ENCODE measurements at places on chromosomes 1 and 21.

GRCh38 chr1:163203561-163203960 lies 845 bp upstream of the RGS5 start:
- DNase-seq = no peak

DNA sequence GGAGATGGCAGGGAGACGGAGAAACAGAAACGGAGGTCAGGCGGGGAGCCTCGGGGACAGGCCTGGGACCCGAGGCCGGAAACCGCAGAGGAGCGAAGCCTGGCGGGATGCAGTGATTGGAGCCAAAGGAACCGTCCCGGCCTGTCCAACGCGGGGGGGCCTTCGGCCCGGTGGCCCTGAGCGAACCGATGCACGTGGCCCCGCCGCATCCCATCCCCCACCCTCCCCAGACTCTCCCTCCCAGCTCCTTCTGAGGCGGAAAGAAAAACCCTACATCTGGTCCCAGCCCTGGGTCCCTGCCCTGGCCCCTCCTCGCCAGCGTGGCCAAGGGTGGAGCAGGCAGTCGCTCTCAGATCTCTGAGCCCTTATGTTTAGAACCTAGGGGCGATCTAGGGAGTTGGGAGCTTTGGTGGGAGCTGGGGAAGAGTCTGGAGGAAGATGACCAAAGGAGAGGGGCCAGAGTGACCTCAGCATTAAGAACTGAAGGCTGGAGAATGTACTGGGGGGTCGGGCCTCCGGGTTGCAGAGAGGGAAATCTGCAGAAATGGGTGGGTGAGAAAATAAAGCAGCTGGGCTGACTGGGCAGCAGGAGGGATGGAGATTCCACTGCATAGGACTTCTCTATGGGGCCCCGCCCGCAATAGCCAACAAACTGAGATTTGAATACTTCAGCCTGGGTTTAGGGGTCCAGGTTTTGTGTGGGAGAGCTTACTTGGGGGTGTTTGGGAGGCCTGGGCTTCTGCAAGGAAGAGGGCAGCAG lies 1.5 kb upstream of the CRABP2 start:
- no peak for DNase-seq

GRCh38 chr21:34337741-34338140 lies 26.1 kb upstream of the KCNE2 start:
- no peak for DNase-seq

DNA sequence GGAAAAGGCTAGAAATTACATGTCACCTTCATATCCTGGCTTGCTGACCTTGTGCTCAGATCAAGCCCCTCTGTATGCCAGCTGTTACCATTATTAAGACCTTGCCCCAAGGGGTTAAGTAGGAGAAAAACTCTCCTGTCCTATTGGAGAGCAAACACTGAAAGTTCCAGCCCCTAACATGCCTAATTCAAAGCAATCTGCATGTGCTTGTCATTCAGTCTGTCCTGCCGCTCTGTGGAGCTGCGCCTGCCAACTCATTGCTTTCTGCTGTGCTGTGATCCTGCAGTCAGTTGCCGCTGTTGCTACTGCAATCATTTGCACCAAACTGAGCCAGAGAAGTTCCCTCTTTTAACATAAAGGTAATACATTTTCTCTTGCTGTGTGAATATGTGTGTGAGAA lies 113.4 kb downstream of the DISP1 start:
- DNase-seq = peak; percentile 40

- no peak for DNase-seq
Observed at GRCh38 chr1:224196813-224197600, 14.0 kb downstream of the DEGS1 start.

DNA sequence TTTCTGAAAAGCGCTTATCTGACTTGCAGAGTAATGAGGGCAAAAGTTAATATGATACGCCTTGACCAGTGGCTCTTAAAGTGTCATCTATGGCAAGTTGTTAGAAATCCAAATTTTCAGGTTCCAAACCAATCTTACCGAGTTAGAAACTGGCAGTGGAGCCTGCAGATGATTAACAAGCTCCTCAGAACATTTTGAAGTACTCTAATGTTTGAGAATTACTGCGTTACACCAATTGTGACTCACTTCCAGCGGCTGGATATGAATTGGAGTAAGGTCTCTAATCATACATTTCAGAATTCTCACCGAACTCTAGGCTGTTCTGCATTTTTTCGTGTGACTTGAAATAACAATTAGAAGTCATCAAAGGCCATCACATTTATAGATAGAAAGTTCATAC lies 73.5 kb upstream of the TMPRSS15 start:
- DNase-seq = no peak

DNA sequence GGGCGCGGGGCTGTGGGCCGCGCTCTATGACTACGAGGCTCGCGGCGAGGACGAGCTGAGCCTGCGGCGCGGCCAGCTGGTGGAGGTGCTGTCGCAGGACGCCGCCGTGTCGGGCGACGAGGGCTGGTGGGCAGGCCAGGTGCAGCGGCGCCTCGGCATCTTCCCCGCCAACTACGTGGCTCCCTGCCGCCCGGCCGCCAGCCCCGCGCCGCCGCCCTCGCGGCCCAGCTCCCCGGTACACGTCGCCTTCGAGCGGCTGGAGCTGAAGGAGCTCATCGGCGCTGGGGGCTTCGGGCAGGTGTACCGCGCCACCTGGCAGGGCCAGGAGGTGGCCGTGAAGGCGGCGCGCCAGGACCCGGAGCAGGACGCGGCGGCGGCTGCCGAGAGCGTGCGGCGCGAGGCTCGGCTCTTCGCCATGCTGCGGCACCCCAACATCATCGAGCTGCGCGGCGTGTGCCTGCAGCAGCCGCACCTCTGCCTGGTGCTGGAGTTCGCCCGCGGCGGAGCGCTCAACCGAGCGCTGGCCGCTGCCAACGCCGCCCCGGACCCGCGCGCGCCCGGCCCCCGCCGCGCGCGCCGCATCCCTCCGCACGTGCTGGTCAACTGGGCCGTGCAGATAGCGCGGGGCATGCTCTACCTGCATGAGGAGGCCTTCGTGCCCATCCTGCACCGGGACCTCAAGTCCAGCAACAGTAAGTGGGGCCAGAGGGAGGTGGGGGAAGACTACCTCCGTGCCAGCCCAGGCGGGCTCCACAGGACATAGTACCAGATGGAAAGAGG lies 808 bp downstream of the MAP3K21 start:
- no peak for DNase-seq

DNA sequence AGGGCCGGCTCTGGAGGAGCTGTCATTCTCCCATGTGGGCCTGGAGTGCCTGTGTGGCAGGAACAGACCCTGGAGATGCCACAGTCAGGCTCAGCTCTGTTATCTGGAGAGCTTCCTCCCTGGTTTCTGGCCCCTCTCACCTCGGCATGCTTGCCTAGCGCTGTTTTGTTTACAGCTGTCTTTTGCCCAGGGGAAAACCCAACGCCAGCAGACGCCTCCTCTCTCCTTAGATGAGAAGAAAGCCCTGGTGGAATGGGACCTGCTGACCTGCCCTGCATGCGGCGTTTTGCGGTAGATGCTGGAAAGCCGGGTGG lies 104.9 kb downstream of the CRYAA start:
- no peak for DNase-seq

- no peak for DNase-seq
Observed at GRCh38 chr1:38052750-38053415, 6.3 kb upstream of the POU3F1 start.

DNA sequence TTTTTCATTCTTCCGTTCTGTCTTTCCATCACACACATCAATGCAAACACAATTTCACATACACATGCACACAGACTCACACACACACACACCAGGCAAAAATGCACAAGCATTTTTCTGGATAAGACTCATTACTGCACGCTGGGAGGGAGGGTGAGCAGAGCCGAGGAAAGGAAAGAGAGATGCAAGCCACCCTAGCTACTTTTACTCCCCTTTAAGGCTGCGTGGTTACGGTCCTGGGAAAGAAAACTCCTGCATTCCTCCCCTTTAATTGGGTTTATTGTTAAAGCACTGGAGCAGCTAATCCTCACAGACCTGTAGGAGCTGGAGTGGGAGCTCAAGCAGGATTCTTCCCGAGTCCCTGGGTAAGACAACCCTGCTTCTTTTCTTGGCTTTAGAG lies at the start of gene CAMK1G:
CAMK1G (plus strand) TSS at position 307 of the 400 bp plus-strand sequence. CDS start 11,270 bp downstream, outside the sequence.
- peak; percentile 5 for DNase-seq

GRCh38 chr1:112793631-112794565 lies 78.8 kb upstream of the PPM1J start:
- no peak for DNase-seq

DNA sequence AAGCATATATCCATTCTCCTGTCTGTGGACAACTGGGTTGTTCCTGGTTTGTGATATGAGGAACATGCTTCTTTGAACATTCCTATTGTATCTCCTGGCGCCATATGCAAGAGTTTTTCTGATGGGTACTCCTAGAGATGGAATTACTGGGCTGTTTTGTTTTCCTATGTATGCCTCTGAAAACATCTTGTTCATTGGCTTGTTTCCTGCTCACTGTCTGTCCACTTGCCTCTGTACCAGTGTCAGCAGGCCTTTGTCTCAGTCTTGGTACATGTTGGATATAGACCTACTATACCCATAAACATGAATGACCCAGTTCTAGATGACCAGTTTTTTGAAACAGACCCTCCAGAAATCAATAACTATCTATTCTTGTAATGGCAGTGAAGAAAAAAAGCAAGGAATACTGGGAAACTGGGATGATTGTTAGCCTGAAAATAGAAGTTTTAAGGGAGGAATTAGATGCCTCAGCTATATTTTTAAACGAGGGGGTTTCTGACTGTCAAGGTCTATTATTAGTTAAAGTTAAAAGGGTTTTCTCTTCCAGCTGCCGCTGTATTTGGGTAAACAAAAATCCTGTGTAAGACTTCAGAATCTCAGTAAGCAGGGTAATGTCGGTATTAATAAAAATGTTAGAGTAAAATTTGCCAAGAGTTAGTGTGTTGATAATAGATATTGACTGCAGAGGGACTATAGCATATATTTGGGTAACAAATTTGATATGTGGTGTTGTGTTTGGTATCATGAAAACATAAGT lies 103.6 kb downstream of the RYR2 start:
- no peak for DNase-seq

DNA sequence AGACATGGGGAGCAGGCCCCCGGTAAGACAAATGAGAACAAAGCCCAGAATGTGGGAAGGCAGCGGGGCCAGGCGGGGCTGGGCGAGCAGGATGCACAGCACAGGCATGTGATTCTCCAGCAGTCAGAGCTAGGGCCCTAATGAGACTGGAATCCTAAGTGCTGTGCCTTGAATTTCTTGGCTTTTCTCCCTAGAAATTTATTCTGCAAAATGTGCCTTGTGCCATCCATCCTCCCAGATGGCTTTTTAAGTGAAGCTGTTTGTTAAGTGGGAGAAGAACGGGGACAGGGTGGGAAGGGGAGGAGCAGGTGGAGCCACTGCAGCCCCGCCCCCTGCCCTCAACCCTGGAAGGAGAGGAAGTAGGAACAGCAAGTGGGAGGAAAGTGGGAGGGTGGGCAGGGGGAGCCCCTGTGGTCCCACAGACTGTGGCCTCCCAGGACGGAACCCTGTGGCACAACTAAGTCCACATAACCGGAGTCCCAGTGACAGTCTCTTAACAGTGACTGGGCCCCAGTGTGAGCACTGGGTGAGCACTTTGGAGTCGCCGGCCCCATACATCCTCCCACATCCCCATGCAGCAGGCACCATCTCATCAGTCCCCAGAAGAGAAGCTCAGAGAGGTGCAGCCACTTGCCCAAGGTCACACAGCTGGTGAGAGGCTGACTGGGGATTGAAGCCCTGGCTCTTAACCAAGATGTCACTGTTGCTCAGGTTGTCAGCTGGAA lies 216.9 kb downstream of the MATN1 start:
- DNase-seq = no peak

- no peak for DNase-seq
Observed at GRCh38 chr21:34122047-34122446, 48.7 kb downstream of the MRPS6 start.

DNA sequence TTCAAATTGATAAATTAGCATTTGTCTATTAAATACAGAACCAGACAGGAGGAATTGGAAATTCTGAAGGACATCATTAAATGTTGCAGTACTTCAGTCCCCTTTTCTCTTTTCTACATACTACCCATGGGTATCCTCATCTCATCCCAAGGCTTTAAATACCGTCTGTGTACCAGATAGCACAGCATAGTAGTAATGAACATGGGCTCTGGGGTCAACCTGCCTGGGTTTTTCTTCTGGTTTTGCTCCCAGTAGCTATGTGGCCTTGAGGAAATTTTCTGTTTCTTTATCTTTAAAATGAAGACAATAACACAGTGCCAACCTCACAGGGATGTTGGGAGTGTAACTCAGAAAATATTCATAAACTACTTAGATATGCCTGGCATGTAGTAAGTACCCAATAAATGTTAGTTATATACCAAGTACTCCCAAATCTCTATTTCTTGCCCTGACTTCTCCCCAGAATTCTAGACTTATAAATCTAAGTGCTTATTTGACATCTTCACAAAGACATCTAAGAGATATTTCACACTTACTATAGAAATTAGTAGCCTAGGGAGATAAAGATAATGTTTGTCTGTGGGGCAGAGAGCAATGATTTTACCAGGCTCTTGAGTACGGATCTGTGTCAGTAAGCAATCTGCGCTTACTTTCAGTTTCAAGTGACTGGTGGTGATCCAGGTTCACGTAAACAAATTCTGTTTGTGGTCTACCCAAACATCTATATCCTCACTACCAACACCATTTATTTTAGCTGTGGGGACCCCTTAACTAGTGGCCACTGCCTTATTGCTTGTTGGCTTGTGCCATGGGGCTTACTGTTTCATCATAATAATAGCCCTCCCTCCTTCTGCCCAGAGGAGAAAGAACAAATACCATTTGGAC lies 37.3 kb downstream of the VANGL2 start:
- DNase-seq = no peak

DNA sequence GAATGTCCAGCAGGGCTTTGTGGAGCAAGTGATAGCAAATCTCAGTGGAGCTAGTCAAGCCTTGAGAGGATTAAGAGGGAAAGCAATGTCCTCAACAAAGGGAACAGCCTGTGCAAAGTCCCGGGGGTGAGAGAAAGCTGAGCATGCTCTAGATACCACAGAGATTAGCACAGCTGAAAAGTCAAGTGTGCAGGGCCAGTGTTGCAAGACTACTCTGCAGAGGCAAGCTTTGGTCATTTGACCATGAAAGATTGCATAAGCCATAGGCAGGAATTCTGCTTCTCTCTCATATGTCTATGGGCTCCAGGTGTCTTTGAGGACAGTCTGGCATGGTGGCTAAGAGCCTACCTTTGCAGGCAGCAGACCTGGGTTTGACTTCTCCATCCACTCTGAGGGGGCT lies 181.0 kb upstream of the JUN start:
- DNase-seq = no peak

- no peak for DNase-seq
Observed at GRCh38 chr1:97849345-97850340, 71.2 kb downstream of the DPYD start.

GRCh38 chr21:20537130-20537529 lies 461.1 kb upstream of the NCAM2 start:
- DNase-seq = no peak

GRCh38 chr1:61585714-61586113 lies 139.2 kb downstream of the TM2D1 start:
- DNase-seq = no peak

DNA sequence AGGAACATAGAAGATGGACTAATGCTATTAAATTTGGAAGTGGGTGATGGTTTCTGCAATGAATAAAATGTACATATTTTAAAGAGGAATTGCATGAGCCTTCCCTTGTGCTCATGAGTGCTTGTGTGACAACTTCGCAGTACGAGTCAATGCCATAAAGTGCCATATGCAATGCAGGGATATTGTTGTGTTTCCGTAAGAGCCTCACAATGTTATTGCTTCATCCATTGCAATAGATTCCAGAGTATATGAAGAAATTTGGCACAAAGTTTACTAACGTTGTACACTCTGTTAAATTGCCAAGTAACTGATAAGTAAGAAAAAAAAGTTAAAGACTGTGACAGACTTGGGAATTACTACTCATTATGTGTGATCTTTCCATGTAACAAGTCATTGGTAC lies 22.3 kb downstream of the BTG3 start:
- DNase-seq = no peak

GRCh38 chr1:10678852-10679251 lies 117.6 kb downstream of the CASZ1 start:
- no peak for DNase-seq

Measured in midbrain (tissue), 1 donor.